ENCODE measurements at places on chromosomes 11 and 22.

- DNase-seq = no peak
Observed at GRCh38 chr22:36456464-36456845, 25.0 kb downstream of the TXN2 start.

DNA sequence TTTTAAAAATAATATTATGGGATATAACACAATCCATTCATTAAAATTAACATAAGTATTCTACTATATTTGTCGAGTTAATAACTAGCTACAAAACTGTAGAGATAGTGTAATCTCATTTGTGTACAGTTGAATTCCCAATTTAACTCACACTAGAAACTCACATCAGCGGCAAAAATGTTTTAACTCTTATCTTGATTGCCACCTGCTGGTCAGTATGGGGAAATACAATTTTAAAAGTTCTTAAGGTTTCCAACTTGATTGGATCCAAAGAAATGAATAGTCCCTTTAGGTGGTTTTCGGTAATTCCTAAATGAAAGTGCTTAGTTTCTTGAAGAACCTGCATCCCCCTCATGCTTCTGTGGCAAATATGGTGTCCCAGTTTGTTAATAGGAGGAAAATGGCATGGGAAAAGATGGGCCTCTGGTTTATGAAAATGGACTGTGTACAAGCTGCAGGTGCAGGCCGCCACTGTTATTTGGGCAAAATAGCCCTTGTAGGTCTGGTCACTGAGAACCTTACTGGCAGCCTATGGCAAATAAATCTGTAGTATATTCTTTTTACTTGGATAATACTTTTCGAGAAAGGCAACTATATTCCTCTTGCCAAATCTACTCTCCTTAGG, 33.7 kb upstream of the SLC17A6 start:
- no peak for DNase-seq

DNA sequence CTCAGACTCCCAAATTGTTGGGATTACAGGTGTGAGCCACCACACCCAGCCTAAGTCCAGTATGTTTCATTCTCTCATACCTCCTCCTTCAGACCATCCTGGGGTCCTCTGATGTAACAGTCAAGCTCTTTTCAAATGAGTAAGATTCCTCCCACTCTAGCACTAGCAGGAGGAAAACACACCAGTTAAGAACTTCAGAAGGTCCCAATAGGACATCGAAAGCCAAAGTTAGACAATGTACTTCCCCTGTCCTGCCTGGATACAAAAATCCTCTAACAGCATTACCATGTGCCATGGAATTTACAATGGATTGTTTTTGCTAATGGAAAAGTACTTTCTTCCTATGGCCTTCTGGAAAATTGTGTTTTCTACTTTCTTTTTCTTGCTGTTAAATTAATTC, 67.1 kb downstream of the CCDC34 start:
- no peak for DNase-seq

DNA sequence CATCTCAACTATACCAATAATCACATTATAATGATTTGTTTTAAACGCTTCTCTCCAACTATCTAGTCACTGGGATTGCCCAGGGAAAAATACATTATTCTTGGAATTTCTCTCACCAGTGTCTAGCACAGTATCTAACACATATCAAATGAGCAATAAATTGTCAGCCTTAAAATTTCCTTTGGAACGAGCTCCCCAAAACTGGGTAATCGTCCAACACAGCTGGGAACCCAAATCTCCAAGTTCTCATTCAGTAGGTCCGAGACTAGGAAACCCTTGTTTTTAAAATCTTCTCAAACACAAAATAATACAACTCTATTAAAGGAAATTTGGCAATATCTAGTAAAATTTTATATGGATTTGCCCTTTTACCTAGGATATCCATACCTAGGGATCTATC, 327.8 kb upstream of the ARHGAP42 start:
- DNase-seq = no peak

DNA sequence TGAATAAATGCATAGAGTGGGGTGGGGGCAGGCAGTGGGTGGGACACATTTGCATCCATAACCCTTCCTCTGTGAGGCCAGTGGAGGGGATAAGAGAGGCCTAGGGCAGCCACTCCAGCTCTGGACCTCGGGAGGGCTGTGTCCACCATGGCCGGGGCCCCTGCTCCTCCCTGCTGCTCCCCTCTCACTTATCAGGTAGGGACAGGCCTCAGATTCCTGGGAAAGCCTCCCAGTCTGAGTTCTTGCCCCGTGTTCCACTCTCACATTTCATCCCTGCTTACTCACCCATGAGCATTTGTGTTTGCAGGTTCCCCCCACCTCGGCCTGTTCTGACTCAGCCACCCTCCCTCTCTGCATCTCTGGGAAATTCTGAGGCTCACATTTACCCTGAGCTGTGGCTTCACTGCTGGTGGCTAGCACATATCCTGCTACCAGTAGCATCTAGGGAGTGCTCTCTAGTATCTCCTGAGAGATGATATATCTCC, 128.7 kb upstream of the TOP3B start:
- no peak for DNase-seq

DNA sequence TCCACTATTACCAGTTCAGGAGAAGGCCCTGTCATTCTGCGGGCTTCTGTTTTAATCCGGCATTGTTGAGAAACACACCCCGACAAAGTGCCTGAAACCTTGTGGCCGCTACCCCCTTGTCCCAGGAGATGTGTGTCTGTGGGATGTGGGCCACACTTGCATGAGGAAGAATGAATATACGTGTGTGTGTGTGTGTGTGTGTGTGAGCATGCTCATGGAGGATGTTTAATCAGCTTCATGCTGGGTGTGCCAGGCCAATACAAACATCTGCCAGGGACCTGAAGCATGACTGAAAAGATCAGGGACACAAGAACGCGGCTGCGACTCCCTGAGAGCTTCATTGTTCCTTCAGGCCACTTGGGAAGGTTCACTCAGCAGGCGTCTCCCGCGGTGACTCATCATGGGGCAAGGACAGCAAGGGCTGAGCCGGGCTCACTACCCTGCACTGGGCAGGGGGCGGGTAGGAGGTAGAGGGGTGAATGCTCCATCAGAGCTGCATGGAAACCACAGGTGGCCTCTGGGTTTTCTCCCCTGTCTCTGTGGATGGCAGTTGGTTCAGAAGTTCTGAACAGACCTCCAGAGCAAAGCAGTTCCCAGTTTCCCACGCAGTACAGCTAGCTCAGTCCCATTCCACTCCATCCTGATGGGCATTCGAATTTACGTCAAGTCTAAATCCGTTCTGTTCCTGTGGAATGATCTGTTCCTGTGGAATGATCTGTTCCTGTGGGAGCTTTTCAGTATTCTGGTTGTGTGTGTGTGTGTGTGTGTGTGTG, 7.0 kb upstream of the MALAT1 start:
- no peak for DNase-seq

GRCh38 chr11:88543902-88544655, 206.5 kb upstream of the CTSC start:
- DNase-seq = peak; percentile 68

GRCh38 chr11:44320289-44320973, 10.5 kb upstream of the ALX4 start:
- DNase-seq = no peak

GRCh38 chr11:68976095-68976494, 4.7 kb downstream of the MRGPRD start:
- no peak for DNase-seq

DNA sequence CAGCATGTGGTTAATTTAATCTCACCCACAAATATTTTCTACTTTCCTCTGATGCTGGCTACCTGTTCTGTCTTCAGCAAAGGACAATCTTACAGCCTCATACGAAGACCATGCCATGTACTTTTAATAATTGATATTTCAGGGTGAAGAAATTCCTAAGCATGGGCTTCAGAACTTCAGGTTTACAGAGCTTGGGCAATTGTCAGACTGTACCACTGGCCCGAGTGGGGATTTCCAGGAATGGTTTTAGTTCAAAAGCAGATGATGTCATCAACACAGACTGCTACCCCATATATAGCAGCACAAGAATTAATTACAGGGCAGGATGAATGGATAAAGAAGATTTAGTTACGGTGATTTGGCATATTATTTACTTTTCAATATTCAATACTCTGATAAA, 171.8 kb downstream of the ETS1 start:
- DNase-seq = no peak

- DNase-seq = no peak
Observed at GRCh38 chr11:117409511-117409910, 81.9 kb downstream of the CEP164 start.

DNA sequence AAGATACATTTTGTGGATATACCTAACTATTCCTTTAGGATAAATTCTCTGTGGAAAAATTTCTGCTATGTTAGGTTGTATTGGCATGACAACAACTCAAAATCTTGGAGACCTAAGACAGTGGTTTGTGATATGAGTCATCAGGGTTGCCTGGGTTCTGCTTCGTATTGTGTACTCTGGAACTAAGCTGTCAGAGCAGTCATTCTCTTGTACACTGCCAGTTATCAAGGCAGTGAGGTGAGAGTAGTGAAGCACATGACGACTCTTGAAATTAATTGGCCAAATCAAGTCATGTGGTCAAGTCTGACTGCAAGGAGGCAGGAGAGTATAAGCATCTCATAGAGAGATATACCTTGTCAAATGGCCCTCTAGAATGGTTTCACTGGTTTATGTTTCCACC, 104.4 kb downstream of the FANCF start:
- DNase-seq = no peak

DNA sequence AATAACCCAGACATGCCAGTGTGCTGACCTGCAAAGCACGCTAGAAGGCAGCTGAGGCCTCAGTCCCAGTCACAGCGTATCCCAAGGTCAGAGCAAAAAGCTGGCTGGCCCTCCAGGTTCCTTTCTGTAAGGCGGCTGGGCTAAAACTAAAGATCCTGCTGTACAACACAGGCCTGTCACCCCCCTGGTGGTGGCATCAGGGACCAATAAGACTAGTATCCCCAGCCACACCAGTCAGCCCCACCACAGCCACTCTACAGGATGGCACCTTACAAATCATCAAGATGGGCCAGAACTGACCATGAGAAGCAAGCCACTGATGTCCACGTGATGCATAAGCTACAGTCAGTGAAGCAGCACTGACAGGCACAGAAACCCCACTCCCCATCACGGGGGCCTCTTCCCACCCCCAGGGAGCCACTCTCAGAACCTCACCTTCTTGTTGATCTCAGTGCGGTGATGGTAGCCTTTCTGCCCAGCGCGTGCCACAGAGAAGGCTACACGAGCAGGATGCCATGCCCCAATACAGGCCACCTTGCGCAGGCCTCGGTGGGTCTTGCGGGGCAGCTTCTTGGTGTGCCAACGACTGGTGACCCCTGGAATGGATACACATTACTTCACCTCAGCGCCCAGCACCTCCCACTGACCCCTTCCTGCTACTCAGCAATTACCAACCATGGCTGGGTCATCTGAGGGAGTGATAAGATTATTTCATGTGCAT, 5.0 kb downstream of the RPL3 start:
- DNase-seq = no peak

DNA sequence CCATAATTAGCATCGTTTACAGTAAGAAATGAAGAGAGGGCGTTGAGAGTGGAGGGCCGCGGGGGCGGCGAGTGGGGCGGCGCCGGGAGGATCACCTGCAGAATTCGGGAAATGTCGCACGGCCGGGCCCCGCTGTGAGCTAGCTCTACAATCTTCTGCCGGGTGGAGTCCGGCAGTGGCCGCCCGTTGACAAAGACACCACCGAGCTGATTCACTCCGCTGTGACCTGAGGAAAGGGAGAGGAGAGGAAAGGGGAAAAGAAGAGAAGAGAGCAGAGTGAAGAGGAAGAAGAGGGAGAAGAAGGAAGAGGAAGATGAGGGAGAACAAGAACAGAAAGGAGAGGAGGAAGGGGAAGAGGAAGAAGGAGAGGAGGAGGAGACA, 8.5 kb downstream of the PAX6 start:
- DNase-seq = no peak

DNA sequence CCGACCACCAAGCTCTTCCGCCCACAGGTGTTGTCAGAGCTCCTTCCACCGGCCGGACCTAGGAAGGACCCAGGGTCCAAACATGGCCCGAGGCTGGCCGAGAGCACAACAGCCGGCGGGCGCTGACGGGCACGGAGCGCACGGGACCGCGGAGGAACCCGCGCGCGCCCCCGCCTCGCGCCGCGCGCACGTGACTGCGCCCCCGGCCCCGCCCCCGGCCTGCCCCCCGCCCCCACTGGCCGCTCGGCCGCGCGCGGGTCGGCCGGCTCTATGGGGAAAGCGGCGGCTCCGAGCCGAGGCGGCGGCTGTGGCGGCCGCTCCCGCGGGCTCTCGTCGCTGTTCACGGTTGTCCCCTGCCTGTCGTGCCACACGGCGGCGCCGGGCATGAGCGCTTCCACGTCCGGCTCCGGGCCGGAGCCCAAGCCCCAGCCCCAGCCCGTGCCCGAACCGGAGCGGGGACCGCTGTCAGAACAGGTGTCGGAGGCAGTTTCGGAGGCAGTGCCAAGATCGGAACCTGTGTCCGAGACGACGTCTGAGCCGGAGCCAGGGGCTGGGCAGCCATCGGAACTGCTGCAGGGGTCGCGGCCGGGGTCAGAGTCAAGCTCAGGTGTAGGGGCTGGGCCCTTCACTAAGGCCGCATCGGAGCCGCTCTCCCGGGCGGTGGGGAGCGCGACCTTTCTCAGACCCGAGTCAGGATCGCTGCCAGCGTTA, at the start of gene OSBP2:
TSS of gene OSBP2 (plus strand) at position 235 of the 711 bp plus-strand sequence. CDS start at position 271, 36 bp downstream.
- peak; percentile 24 for DNase-seq

DNA sequence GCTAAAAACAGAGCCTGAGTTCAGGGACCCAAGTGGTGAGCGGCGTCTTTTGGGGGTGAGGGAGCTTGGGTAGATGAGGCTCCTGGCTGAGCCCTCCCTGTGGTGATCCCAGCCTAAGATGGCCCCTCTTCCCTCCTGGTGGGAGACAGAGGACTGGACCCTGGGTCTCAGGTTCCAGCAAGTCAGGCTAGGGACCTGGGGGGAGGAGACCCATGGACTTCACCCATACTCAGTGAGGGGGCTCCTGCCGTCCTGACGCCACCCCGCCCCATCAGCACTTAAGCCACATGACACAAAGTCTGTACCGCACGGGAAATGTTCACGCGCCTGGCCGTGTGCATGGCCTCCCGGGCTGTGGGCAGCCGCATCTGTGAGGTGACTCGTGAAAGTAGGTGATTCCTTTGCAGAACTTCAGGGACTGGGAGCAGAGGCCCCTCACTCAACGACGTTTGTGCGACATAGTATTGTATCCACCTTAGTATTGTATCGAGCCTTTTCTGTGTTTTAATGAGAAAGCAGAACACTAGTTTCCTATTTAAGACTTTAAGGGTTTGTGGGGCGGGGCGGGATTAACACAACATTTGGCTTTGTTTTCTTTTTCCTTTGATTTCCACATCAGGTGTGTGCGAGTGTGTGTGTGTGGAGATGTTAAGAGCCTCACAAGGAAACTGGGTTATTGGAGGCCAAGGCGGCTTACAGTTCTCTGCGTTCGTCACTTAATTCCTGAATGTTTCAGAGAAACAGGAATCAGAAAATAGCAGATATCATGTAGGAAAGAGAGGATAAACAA, 18.4 kb upstream of the TMEM191C start:
- no peak for DNase-seq

- DNase-seq = no peak
Observed at GRCh38 chr11:19785265-19785664, 72.6 kb downstream of the NAV2 start.

DNA sequence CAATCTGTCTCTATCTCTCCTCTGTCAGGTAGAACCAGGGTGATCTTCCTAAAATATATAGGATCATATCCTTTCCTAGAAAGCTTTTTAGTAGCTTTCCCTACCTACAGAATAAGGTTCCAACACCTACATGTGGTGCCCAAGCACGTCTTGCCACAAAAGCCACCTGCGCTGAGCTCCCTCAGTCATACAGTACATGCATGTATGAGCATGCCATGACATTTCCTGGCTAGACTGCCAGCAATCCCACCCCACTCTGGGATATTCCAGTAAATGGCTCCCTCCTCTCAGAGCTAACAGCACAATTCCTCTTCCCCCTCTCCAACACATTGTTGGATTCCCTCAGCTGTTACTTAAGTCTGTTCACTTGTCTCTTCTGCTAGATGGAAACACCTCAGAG, 398.0 kb downstream of the TENM4 start:
- no peak for DNase-seq

Measured in stimulated activated CD4-positive, alpha-beta T cell treated with anti-CD3 and anti-CD28 coated beads, Interleukin-12 subunit alpha, Interleukin-12 subunit beta, amount 100 ng/mL, for 4 hours (primary cell).